Effector CD8-positive, alpha-beta T cell (primary cell): ENCODE measurements at places on chromosomes 5 and 9.

GRCh38 chr9:21160178-21160577 is 6.3 kb downstream of the IFNA21 start:
- DNase-seq: no peak

GRCh38 chr9:84493284-84493947 is 152.9 kb upstream of the SLC28A3 start:
- no peak for DNase-seq

DNA sequence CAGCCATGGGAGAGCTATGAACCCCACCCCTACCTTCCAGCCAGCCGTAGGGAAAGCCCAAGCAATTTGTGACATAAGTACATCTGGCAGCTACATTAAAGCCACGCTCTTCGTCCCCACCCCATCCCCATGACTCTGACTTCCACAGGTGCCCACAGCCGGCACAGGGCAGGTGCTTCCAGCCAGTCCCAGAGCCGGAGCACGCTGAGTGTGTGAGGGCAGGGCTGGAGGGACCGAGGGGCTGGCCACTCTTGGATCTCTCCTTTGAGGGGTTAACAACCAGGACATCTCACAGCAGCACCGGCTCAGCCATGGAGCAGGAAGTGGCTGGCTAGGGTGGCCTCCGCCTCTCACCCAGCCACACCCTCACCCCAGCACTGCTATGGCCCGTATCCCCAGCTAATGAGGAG is 2.4 kb upstream of the FAM78A start:
- no peak for DNase-seq

DNA sequence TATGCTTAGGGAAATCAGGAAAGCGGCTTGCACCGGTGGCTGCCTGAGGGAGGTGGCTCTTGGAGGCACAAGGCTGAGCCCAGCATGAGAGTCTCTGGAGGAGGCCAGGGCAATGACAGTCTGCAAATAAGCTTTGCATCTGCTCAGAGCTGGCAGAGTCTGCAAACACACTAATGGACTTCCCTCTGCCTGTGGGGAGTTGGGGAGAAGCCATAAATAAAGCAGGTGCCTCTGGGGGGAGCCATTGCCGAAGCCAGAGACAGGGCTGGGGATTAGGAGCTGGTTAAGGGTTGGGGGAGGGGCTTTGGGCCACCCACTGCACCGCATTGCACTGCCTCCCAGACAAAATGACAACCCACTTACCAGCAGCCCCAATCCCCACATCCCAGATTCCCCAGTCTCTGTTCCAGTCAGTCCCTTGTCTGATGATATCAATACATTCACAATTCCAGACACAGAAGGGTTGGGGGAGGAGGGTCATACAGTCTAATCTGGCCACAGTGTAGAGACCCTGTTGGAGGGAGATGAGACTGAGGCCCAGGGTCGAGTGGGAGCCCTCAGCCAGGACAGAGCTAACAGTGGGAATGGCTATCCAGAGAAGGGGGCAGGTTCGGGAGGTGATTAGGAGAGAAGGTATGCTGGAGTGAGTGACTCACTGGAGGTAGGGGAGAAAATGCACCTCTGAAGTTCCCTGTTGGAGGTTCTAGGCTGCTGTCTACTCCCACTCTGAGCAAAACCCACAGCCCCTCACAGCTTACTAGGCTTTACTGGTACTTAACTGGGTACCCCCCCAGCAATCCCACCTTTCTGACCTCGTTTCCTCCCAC is 53.7 kb downstream of the PAX5 start:
- DNase-seq: no peak

DNA sequence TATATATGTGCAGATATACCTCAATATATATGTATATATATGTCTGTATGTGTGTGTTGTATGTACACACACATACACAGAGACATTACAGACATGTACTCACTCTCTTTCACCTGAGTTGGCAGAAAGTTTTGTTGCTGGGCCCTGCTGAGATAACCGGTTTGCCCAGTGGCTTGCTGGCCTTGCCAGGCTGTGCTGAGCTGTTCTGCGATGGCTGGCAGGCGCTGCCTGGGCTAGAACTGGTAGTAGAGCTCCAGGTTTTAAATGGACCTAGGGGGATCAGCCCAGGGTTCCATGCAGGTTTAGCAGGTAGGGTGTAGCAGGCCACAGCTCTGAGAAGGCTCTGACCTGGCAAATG is 394.3 kb downstream of the GADD45G start:
- DNase-seq: no peak

- DNase-seq: no peak
These were observed 113.3 kb upstream of the GRAMD2B start for GRCh38 chr5:126309860-126310259.
